Cortex of kidney (tissue), 1 donor: ENCODE measurements at places on chromosomes 7 and 10.

DNA sequence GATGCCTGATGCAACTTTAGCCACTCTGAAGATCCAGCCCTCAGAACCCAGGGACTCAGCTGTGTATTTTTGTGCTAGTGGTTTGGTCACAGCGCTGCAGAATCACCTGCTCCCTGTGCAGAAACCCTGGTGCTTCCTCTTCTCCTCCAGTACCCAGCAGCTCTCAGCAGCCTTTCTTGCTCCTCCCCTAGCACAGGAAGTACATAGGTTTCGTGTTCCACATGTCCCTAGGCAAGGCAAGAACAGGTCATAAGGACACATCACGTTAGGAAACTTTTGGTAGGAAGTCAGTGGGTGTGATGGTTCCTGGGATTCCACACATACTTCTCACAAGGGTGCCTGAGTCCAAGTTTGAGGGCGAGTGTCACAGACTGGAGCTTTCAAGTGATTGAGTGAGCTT lies 167.9 kb upstream of the PRSS1 start:
- DNase-seq: no peak

DNA sequence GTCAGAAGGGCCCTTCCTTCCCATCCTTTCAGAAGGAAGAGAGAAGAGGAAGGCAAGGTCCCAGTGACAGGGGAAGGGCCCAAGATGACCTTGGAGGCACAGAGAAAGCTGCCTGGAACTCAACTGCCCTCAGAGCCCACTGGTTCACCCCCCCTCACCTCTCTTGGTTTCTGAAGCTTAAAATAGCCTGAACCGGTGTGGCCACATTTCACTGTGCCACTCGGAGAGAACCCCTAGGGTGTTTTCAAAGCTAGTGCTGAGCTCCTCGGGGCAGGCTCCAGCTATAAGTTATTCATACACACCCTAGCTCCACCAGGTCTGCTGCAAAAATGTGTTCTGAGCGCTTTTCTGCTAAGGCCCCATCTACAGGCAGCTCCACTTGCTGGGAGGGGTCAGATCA lies 60.9 kb upstream of the ADRB1 start:
- DNase-seq: no peak

DNA sequence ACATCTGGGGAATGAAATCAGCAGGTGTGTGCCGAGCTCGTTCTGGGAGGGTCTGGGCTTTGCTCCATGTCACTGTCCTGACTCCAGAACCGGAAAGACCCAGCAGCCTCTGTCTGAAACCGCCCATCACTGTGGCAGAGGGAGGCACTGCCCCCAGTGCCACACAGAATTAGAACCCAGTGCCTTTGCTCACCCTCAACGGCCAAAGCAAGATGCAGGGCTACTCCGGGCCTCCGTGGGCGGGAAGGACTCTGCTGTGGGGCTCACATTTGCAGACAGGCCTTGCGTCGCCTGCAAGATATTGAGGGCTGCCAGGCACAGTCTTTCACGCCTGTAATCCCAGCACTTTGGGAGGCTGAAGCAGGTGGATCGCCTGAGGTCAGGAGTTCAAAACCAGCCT lies 219.2 kb upstream of the PPP2R2D start:
- no peak for DNase-seq

DNA sequence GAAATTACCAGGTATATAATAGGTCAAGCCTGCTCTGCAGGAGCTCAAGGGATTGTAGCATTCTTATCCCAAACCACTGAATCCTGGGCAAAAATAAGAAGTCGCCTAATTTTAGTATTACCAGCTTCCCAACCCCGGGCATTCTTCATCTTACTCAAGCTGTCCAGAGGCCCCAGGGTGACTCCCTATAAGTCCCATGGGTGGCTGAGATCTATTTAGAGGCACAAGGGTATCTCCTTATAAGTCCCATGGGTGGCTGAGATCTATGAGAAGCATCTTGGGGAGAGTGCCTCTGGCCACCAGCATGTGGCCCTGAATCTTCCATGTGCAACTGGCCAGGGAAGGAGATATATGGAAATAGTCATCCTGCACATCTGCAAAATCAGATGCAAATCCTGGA lies 38.9 kb downstream of the PRSS2 start:
- DNase-seq: no peak

DNA sequence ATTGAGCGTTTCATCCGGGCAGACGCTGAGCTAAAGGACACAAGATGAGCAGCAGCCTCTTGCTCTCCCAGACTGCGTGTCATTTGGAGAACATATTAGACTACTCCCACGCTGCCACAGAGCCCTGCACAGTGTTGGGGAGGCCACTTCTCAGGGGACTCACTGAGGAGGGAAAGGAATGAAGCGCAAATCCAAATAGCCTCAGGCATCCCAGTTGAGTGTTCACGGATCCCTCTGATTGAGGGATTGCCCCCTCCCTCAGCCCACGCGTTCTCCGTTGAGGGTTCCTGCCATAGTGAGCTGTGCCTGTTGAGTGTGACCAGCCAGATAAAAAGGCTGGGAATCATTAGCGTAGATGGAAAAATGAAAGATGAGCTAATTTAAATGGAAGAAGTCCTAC lies 563.4 kb downstream of the ACTR3B start:
- no peak for DNase-seq

- no peak for DNase-seq
Measured at GRCh38 chr10:77293773-77294172, 343.8 kb downstream of the KCNMA1 start.

DNA sequence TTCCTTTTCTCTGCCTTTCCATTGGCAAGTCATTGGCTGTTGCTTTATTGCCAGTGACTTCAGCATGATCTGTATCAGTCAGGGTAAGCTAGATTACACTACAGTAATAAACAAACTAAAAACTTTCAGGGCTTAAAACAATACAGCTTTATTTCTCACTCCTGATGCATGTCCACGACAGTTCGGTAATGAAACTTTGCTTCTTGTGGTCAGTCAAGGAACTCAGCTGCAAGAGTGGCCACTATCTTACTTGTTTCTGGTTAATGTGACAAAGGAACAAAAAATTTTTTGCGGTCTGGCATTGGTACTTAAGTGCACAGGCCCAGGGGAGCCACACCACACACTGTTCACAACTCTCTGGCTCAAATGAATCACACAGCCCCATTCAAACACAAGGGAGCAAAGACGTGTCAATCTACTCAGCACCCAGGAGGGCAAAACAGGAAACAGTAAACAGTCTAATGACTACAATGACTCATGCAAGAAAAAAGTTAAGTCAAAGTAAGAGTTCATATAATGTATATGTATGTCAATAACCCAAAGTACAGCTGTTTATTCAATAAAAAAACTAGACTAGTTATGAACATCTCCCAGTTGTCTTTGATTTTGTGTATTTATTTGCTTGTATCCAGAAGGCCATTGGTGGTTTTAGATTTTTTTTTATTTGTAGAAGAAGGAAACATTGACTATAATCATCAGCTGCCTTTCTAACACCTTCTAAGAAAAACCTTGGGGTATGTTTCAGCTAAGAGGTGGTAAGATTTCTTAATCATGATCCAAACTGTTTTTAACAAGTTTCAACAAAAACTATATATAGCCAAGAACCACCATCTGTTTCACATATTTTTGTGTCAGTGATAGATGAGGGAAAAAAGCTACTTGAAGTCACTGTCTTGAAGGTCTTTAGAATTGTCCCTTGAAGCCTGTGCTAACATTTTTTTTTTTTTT lies 134.4 kb upstream of the FAM3C start:
- no peak for DNase-seq

DNA sequence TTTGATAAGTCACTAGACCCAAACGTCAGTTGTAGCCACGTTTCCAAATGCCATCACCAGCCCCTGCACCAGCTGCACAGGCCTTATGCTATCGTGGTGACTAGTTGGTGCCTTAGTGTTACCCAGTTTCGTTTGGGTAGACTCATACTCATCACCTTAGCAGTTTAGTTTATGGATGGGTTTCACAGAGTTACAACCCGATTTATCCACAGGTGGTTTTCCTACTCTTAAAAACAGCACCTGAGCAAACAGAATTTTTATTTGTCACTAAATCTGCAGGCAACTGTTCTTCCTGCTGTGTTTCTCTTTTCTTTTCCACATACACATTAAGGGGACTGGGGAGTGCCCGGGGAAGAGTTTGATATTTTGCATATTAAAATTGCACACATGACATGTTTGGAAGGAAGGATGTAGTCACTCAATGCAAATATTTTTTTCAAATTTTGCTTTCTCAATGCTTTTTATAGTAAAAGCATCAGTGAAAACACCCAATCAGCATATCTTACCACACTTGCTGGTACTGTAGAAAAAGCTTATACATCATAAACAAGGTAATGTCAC lies 41.6 kb downstream of the PDSS1 start:
- no peak for DNase-seq

DNA sequence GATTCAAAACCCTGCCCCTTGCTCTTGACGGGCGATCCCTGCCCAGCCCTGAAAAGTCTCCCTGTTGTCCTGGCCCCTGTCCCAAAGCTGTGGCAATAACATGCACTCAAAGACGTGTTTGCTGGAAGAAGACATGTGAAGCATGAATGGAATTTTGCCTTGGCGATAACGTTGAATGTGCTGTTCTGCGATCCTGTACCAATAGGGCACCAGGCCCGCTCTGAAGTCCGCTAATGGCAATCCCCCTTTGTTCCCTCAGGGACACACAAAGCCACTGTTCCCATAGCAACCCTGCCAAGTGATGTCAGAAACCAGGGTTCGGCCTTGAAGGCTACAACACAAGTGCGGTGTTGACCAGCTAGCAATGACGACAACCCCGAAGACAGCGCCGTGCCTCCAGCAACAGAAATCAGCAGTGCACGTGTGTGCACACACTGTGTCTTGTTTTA lies 284.6 kb downstream of the KLF6 start:
- no peak for DNase-seq

DNA sequence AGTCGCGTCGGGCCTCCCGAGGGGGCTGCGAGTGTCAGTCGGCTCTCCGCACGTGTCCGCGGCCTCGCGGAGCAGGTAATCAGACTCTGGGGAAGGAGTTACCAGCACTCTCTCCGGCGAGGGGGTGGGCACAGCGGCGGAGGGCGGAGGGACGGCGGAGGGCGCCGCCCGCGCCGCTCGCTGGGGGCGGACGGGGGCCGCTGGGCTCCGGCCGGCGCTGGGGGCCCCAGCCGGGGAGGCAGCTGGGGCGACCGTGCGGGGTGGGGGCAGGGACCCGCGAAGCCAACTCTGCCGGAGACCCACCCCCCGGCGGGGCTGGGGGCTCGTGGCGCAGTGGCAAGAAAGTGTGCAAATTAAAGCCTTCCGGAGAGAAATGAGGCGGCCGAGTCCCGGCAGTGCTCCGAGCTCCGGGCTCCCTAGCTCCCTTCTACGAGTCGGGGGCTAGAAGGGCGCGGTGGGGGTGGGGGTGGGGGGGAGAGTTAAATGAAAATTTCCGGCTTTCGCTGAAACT lies at the start of gene CDK6:
Gene CDK6 (minus strand): TSS at position 85 of the 511 bp plus-strand sequence. CDS start 3,250 bp downstream, outside the sequence.
- DNase-seq: no peak

GRCh38 chr7:111041577-111041976 lies 49.4 kb upstream of the LRRN3 start:
- no peak for DNase-seq

- DNase-seq: no peak
Measured at GRCh38 chr10:49360271-49361177, 35.4 kb downstream of the DRGX start.

DNA sequence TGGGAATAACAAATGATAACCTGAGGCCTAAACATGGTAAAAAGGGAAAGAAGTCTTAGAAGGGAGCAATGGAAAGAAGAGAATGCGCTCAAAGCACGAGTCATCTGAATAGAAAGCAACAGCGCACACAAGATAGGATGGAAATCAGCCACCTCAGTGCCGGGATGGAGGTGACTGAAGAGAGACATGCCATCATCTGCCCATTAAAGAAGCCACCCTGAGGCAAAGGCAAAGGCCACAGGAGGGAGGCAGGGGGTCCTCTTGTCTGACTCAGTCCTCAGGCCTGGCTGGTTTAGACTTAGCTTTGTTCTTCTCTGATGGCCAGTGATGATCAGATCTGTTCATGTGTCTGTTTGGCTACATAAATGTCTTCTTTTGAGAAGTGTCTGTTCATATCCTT lies 180.6 kb downstream of the CHCHD3 start:
- no peak for DNase-seq

GRCh38 chr10:26211781-26212444 lies 4.7 kb upstream of the GAD2 start:
- DNase-seq: no peak

DNA sequence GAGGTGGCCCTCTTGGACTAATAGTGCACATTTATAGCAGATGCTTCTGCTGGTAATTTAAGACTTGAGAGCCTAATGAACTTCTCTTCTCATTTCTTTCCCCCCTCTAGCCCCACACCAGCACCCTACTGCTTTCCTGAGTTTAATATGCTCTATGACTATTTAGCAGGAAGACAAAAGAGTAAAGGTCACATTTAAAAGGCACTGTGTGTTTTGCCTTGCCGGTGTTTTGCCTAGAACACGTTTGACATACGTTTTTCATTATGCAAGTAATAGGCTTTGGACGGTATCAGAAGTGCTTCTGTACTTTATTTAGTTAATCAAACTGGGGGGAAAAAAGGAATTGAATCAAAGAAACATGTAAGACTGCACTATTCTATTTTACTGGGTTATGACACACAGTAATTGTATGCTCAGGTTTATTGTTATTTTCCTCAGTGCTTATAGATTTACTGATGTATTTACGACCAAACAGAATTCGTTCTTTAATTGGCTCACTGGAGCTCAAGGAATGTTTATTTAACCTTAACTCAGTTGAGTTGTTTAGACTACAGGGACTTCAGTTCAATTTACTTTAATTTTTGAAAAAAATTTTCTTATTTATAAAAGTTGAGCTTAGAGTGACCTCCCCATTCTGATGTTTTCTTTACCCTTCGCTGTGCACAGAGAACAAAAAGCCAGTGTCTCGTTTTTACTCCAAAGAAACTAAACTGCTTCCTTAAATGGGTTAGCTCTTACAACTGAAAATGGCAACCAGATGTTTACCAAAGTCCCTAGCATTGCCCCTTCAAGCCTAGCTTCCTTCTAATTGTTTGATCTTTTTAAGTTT lies 35.4 kb downstream of the CPED1 start:
- no peak for DNase-seq

DNA sequence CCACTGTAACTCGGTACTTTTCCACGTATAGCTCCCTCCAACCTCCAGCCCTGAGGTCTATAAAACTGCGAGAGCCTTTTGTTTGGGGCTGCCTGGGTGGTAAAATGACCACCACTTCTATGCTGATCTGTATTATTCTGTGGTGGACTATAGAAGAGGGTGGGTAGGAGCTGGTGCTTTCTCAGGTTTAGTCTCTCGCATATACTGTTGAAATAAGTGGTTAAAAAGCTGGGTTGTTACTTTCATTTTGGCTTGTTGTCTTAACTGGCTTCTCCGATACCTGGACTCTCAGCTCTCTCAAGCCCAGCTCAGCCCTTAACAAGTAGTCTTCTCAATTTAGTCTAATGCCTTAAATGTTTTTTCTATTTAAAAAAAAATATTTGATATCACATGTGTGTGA lies 70.3 kb downstream of the KIF20B start:
- DNase-seq: no peak

- no peak for DNase-seq
Measured at GRCh38 chr7:46932306-46932675, 649.6 kb downstream of the TNS3 start.
